ENCODE measurements at places on chromosomes 5 and 9. TPM values are rescaled to one million over a fixed set of nuclear protein-coding genes. Genes with fewer than 3 reads are reported as not detected.

GRCh38 chr5:140032296-140032695 lies 10.8 kb downstream of the NRG2 start:
- no peak for DNase-seq

The BTNL8 gene
- 0.49 TPM for total RNA-seq

GRCh38 chr5:149838881-149839739 lies 105.5 kb downstream of the PDE6A start:
- DNase-seq = no peak

GRCh38 chr9:78463750-78464149 lies 166.8 kb downstream of the PSAT1 start:
- no peak for DNase-seq
